Stimulated activated CD8-positive, alpha-beta memory T cell treated with anti-CD3 and anti-CD28 coated beads, Interleukin-2, amount 100 ng/mL, for 48 hours (primary cell): ENCODE measurements at places on chromosomes 2 and 18.

GRCh38 chr2:75047189-75047991 lies 88.9 kb downstream of the POLE4 start:
- DNase-seq: no peak

- DNase-seq: no peak
Observed at GRCh38 chr18:48339692-48340091, 69.5 kb downstream of the ZBTB7C start.

DNA sequence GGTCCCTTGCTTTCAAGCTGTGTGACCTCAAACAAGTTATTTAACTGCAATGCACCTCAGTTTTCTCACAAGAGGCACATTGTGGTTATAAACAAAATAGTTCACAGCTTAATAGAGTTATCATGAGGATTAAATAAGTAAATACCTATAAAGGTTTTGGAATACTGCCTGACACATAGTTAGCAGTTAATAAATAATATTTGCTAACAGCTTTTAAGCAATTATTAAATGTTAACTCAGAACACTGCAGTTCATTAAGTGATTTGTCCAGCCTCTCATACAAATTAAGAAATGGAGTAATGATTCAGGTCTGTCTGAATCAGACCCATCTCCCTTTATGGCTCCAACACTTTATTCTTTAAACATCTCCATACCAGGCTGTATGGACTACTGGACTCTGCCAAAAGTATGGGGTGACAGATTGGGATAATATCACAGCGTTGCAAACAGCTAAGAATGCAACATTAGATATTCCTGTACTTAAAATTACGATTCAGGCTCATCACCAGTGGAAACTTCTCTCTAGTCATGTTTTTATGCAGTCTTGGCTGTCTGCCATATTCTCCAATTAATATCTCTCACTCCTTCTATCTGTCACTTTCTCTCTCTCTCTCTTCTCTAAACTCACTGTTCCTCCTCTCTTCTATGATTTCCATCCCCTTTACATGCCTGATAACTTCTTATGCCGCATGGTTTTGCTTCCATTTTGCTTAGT lies 370.6 kb upstream of the UBE2E3 start:
- no peak for DNase-seq

- no peak for DNase-seq
Observed at GRCh38 chr2:29638641-29639040, 282.7 kb downstream of the ALK start.

- DNase-seq: no peak
Observed at GRCh38 chr2:55842046-55842445, 81.5 kb downstream of the EFEMP1 start.

- DNase-seq: no peak
Observed at GRCh38 chr2:160387558-160388262, 105.9 kb downstream of the RBMS1 start.

DNA sequence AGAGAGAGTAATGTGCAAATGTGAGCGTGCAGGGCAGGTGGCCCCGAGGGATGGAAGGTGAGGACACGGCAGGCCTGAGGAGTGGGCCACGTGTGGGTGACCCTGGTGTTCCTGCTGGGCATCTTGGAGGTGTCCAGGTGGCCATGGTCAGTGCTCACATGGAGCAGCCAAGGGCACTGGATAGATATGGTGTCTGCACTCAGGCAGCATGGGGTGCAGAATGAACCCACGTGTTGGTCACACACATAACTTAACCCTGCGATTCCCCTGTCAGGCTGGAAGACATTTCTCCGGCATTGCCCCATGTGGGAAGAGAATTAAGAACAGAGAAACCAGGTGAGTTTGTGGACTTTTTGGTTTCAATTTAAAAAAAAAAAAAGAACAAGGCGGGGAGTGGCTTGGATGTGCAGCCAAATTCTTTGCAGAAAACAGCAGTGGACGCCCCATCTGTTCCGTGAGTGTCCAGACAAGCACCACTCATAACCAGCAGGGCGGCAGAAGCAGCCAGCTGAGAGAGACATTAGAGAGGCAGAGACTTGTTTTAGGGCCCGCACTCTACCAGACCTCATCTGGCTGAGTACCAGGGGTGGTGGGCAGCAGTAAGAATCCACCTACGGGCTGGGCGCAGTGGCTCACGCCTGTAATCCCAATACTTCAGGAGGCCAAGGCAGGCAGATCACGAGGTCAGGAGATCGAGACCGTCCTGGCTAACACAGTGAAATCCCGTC lies 249.8 kb downstream of the ACKR3 start:
- no peak for DNase-seq

- no peak for DNase-seq
Observed at GRCh38 chr2:217231724-217232123, 371.9 kb upstream of the TNP1 start.

DNA sequence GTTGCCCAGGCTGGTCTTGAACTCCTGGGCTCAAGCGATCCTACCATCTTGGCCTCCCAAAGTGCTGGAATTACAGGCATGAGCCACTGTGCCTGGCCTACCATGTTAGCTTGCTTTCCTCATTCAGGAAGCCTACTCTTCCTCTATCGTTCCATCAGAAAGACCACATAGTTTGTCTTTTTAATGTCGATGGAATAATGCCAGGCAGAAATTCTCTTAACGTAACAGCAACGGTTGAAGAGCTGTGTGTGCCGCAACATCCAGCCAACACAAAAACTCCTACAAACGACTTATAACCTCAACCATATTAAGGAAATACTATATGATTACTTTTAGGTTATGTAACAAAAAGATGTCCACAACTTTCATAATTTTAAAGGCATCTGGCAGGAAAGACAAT lies 10.5 kb downstream of the ITGB1BP1 start:
- no peak for DNase-seq

DNA sequence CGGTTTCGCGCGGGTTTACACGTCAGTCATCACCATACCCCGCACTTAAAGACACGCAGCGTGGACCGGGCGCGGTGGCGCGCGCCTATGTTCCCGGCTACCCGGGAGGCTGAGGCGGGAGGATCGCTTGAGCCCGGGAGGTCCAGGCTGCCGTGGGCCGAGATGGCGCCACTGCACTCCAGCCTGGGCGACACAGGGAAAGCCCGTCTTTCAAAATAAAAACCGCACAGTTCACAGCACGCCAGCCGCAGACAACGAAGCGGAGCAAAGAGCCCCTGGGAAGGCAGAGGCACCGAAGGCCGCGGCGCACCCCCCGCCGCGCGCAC lies 328 bp downstream of the DTYMK start:
- peak; percentile 4 for DNase-seq

DNA sequence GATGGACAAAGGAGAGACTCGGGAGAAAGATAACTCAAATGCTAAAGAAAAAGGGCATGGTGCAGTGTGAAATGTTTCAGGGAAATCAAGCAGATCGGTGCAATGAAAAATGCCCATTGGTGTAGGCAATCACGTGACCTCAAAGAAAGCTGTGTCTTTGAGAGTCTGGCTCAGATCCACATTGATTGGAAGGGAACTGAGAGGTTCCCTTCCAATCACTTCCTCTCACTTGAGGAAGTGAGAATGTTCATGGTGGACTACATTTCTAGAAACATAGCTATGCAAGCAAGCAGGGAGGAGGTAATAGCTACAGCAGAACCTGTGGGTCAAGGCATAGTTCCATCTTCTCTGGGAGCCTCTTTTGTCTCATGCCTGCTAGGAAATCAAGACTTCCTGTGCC lies 187.4 kb downstream of the LPIN1 start:
- no peak for DNase-seq

DNA sequence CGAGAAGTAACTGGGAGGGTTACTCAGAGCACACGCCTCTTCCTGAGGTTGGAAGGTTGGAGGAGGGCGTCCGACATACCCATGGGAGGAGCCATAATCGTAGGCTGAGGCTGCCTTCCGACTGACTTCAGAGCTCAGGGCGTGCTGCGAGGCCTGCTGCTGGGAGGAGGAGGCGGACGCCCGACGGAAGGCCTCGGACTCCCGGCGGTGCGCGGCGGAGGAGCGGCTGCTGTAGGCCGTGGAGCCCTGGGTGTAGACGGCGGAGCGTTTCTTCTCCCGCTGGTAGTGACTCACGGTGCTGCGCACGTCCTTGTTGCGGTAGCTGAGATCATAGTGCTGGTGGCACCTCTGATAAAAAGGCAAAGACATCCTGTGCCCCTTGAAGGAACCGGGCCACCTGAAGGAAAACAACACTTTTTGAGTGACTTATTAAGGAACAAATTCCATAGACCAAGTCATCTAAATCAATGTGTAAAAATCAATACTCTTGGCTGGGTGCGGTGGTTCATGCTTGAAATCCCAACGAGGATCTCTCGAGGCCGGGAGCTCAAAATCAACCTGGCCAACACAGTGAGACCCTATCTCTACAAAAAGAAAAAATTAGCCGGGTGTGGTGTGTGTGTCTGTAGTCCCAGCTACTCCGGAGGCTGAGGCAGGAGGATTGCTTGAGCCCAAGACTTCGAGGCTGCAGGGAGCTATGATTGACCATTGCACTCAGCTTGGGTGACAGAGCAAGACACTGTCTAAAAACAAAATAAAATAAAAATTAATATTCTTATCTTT lies 4.7 kb downstream of the MYOM1 start:
- DNase-seq: no peak

- no peak for DNase-seq
Observed at GRCh38 chr2:68290901-68291300, 28.8 kb downstream of the CNRIP1 start.

DNA sequence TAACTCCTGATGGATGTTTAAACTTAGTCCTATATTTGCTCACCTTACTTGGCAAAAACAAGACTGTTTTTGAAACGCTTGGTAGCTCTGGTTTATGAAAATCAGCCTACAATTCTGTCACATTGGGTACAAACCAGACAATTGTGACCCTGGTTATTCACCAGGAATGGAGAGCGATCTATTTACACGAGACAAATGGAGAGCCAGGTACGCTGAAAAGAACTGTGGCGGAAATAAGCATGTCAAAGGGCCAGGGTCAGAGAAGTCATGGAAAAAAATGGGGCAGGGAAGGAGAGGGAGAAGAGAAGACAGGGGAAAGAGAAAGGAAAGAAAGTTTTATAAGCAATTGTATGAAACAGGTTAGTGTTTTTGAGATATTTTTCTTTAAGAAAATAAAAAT lies 119.5 kb upstream of the ZFP36L2 start:
- no peak for DNase-seq

GRCh38 chr2:146801886-146802285 lies 1042.9 kb upstream of the ACVR2A start:
- DNase-seq: no peak

DNA sequence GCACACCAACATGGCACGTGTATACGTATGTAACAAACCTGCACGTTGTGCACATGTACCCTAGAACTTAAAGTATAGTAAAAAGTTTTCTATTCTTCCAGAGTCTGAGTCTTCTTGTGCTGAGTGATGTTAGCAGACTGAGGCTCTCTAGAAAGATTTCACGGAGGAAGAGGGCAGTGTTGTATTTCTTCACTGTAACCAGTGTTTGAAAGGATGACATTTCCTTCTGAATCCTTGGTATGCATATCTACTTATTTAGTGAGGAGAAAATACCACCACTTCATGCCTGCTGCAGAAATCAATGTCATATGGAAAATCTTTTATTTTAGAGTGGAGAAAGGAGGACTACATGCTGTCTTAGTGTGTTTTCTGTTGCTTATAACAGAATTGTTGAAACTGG lies 357.1 kb downstream of the CCDC85A start:
- no peak for DNase-seq

DNA sequence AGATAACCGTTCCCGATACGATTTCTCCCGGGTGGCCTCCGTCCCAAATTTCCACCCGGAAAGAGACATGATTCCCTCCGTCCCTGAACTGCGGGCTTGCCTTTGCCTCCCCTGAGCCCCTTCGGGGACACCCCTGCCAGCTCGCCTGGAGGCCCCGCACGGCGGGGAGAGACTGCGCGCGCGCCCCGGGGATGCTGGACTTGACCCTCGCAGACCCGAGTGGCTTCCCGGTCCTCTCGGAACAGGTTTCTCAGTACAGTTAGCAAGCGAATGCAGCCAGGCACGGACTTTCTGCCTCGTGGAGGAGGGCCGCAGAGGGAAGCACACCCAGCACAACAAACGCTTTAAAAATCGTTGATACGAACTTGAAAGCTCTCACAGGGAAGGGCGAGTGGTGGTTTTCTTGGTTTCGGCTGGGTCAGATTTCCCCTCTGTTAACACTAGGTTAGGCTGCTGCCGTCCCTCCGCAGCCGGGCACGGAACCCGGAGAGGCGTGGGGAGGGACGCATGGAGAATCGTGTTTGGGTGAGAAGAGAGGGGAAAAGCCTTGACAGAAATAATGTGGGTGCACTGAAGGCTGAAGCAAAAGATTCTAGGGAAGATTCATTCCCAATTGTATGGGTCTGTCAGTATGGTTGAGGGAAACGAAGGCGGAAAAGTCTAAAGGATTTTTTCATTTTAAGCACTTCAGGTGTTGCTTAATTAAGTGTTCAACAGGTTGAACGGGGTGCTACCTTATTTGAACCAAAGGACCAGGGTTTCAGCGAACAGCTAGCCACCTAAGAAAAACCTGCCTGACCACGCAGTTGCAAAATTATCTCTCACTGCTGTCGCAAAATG lies 916 bp downstream of the TNFRSF11A start:
- peak; percentile 6 for DNase-seq

- no peak for DNase-seq
Observed at GRCh38 chr2:35199298-35199697, 1156.3 kb upstream of the CRIM1 start.

DNA sequence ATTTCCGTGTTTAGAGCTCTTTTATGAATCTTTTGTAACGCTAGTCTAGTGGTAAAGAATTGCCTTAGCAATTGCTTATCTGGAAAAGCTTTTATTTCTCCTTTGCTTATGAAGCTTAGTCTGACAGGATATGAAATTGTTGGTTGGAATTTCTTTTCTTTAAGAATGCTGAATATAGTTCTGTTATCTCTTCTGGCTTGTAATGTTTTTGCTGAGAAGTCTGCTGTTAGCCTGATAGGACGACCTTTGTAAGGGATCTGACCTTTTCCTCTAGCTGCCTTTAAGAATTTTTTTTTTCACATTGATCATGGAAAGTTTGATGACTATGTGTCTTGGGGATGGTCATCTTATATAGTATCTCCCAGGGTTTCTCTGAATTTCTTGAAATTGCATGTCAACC lies 101.1 kb downstream of the TRABD2A start:
- DNase-seq: no peak

- DNase-seq: no peak
Observed at GRCh38 chr2:136323935-136324334, 206.0 kb upstream of the CXCR4 start.
